ENCODE measurements at places on chromosomes 1 and 21.

DNA sequence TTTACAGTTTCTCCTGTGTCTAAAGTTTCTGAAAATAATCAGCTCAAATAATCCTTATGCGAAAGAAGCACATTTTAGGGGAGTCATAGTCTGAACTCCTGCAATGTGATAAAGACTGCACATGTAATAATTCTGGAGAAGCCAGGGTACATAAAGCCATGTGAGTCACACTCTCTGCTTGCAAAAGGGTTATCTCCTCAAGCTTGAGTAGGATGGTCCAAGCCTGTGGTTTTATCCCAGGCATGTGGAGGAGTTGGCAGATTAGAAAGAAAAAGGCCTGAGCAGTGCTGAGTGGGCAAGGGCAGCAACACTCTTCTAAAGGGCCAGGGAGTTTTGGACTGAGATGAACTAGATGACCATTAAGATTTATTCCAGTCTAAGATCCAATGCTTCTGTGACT, 220.4 kb downstream of the RHOU start:
- no peak for DNase-seq

DNA sequence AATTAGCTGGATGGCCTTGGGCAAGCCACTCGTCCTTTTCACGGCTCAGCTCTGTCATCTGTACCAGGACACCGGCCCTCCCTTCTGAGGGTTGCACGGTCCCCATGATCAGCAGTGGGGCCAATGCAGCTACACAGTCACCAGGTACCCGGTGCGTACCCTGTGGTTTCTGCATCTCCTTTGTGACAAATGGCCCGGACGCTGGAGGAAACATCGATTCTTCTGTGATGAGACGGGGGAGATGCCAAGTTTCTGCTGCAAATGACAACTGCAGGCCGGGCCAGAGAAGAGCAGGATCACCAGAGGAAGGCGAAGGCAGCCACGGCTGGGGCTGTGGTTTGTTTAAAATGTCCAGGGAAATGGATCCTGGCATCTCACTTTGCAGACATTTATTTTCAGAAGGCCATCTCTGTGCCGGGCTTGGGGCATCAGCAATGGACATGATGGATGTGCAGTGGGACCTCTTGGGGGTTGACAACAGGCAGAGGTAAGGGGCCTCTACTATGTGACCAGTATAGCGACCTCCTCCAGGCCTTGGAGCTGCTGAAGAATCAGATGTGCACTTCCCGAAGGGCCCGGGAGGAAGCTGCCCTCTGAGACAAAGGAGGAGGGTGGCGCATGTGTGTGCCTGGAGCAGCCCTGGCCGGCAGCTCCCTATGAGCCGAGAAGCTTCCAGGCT, 221.9 kb upstream of the C1orf174 start:
- DNase-seq = no peak

GRCh38 chr1:162612606-162613400, 19.5 kb upstream of the DDR2 start:
- no peak for DNase-seq

- no peak for DNase-seq
Observed at GRCh38 chr1:56573311-56573710, 6.1 kb downstream of the PLPP3 start.

DNA sequence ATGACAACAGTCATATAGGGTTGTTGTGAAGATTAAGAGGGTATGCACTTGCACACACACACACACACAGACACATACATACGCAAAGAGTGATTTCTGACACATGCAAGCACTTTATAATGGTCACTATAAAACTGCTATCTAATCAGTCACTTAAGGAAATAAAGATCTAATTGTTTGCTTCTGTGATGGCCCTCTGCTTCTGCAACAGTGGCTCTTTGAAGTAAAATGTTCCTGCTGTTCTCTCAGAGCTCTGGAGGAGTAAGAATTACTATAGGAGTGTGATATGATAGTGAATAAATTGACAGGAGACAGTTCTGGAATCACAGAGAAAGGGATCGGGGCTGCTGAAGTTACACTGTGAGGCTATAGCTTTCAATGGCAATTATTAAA, 494.5 kb upstream of the B3GALT2 start:
- no peak for DNase-seq

- DNase-seq = no peak
Observed at GRCh38 chr21:31671146-31671716, 11.7 kb downstream of the SOD1 start.

DNA sequence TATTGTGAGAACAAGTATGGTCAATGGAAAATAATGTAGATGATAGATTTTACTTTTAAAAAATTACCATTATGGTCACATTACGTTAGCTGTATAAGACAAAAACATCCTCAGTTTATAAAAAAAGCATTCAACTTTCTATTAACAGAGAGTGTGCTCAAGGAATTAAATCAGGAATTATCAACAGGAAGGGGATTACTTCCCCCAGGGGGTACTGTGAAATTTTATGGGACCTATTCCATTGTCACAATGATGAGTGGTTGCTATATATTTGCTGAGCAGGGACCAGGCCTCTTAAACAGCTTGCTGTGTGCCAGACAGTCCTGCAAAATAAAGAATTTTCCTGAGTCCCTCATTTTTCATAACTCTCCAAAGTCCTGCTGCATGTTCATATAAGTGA, 21.2 kb downstream of the JAM2 start:
- DNase-seq = no peak

GRCh38 chr1:214494706-214495105, 56.7 kb downstream of the PTPN14 start:
- DNase-seq = no peak

- no peak for DNase-seq
Observed at GRCh38 chr21:16596369-16596768, 866.6 kb downstream of the USP25 start.

- DNase-seq = no peak
Observed at GRCh38 chr1:10591010-10591409, 116.3 kb downstream of the PEX14 start.

DNA sequence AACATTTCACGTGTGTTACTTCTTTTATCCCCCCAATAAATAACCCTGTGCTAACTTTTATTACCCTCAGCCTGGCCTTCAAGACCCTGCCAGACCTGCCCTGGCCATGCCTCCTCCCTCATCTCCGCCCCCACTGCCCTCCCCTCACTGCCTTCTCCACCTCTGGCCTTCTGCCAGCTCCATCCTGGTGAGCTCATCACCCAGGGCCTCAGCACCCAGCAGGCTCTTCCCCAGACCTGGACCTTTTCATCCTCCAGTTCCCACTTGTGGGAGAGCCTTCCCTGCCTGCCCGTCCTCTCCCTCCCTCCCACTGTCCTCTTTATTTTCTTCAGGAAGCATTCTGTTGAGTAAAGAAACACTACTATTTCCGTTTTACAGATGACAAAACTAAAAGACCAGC, 72.0 kb downstream of the SLC66A1 start:
- no peak for DNase-seq

GRCh38 chr1:167166690-167167075, 54.0 kb upstream of the POU2F1 start:
- DNase-seq = no peak

- DNase-seq = no peak
Observed at GRCh38 chr1:184031092-184031408, 6.5 kb downstream of the COLGALT2 start.

DNA sequence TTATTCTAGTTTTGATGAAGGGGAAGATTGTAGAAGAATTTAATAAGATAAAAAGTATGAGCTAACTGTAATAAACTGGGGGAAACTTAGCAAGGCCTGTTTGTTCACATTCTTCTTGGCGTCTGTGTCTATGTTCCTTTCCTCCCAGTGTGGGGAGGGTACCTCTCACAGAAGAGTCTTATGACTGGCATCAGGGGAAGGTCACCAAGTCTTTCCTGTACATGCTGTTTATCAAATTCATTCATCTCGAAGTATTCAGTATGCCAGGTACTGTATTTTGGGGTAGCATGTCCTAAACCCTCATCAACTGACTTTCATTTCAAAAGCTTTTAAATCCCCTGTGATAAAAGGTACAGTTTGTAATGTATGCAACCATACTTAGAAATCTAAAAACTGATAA, 78.4 kb downstream of the HS2ST1 start:
- DNase-seq = no peak

- DNase-seq = no peak
Observed at GRCh38 chr1:110675060-110675791, 486 bp upstream of the KCNA3 start.

GRCh38 chr1:121418369-121419049, 233.7 kb downstream of the SRGAP2C start:
- no peak for DNase-seq

DNA sequence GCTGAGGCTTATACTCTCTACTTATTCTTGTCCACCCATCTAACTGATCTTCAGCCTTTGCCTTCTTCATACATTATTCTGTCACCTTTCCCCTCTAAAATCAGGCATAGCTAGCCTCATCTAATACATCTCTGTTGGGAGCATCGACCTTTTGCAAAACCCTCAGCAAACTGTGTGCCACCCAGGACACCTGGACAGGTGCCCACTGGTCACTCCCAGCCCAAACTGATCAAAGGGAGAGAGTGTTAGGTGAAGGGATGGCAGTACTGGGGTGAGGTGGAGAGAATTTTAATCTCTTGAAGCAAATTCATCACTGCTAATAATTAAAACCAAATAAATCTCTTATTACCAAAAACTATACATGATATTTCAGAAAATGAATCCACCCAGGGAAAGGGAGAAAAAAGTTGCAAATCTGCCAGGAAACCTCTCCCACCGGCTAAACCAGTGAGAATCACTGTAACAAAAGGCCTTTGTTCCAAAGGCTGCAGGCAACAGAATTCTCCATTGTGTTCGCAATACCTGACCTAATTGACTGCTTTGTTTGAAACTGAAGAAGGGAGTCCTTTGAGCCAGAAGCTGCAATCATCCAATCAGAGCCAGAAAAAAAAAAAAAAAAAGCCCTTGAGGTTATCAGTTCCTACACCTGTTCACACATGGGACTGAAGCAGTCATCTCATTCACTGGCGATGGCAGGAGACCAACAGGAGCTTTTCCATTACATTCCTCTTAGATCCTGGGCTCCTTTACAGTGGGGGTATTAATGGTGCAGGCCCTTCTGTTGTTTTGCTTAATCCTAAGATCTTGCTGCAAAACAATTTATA, 172.6 kb downstream of the APP start:
- DNase-seq = no peak

- no peak for DNase-seq
Observed at GRCh38 chr1:204191456-204191855, 4.8 kb downstream of the KISS1 start.

- DNase-seq = no peak
Observed at GRCh38 chr21:37603129-37603528, 236.6 kb downstream of the DYRK1A start.

DNA sequence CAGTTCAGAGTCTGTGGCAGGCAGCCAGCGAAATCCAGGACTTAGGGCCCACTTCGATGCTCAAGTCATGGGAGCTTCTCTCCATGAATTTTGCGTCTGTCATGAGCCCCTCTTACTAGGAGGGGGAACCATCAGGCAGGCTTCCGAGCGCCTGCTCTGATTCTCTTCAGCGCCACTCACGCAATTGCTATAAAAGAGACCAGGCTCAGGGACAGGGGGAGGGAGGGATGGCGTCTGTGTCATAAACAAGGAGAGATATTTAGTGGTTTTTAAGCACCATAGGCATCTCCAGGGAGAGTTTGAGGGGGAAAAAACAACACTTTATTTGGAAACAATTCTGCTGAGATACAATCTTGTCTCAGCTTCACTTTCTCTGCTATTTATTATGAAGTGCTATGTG, 60.6 kb downstream of the NAV1 start:
- no peak for DNase-seq

DNA sequence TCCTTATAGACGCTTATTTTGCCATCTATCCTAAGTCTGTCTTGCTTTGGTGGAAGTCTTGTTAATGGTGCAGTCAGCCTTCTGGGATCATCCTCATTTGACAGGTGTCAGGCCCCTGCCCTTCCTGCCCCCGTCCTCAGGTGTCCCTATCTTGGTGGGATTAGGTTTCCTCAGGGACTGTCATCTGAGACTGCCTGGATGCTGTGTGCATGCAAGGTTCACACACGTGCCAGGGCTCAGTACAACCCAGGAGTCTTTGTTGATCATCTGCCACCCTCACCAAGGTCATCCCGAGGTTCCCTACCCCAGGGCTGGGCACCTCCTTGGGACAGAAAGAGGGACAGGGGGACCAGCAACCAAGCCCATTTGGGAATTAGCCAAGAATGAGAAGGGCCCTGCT, 18.0 kb downstream of the PADI2 start:
- no peak for DNase-seq

DNA sequence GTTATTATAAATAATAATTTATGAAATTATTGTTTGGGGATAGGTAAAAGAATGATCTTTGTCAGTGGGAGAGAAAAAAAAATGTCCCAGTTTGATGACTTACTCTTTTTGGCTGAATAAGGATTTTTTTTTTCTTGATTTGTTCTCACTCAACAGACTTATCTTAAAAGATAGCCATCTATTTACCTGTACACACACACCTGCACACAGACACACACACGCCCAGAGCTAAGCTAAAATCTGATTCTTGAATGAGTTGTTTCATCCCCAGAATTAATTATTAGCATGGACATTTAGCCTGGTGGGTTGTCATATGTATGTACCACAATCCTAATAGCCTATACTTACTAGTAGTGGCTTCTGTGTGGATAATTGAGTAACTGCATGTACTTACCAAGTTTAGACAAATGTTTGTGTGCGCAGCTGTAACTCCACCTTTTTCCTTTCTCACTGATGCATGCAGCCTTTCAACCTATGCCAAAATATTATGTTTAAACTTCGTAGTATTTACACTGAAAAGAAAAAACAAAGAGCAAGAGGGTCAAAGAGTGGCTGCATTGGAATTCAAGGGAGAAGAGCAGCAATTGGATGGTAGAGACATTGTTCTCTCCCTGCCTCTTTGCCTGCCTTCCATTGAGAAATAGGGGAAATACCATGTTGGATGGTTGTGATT, 174.3 kb downstream of the ADGRL2 start:
- DNase-seq = no peak

- DNase-seq = no peak
Observed at GRCh38 chr1:161398900-161399256, 31.2 kb upstream of the CFAP126 start.

DNA sequence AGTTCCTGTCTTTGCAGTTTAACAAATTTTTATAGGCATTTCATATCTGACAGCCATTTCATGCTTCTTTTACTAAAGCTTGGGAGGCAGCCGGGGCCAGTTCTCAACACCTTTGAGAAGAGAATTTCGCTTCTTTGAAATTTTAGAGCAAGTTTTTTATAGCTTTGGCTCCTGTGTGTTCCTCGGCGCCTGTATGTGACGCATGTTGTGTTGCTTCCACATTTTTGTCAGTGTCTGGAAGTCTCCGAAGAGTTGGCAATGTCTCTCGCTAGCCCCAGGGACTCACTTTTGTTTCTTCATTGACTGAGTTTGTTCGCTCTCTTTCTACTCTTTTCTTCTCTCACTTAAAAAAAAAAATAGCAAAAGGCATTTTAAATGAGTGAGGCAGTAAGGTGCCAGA, 386.9 kb upstream of the PLXNA2 start:
- DNase-seq = no peak

- DNase-seq = no peak
Observed at GRCh38 chr1:207893737-207894582, 17.0 kb downstream of the CD34 start.

DNA sequence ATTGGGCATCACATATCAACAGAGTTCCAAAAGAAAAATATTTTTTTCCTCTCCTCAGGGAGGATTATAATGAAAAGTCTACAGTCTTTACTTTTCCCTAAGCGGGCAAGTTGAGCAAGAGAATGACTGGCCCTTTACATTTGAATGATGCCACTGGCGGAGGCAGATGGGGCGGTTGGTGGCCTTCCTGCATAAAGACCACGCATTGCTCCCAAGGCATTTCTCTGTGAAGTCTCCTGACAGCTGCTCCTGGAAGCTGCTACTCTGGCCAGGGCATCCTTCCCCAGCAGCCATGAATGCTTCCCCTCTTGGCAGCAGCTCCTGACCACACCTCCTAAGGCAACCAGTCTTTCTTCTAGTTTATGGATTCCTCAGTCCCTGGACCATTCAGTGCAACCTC, 161.1 kb upstream of the RRP15 start:
- DNase-seq = no peak
